ENCODE measurements at places on chromosomes 5 and 9.

- ATAC-seq = no peak
These were observed 10.9 kb downstream of the ABL1 start for GRCh38 chr9:130845901-130846481.

DNA sequence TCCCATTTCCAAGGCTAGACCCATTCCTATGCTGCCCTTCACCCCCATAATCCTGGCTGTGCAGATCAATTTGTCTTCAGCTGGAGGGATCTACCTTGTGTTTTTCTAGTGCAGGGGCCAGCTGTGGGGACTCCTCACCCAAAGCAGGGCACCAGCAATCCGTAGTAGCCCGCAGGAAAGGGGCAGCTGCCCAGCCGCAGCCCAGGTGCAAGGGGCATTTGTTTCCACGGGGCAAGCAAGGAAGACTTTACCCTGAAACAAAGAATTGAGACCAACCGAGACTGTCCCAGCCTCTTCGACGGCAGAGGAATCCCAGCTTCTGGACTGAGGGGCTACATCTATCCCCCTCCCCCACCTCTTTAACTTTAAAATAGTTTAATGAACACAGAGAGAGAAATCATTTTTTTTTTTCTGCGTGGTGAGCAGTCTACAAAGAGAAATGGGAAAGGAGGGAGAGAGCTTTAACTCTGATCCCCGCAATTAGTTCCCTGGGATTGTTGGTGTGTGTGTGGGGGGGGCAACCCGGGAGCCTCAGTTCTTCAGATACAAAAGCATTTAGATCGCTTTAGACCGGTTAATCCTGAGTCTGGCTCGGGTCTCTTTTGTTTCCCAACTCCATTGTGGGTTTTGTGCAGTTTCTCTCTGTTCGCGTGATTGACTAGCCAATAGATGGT, 10.6 kb upstream of the LHX2 start:
- no peak for ATAC-seq

DNA sequence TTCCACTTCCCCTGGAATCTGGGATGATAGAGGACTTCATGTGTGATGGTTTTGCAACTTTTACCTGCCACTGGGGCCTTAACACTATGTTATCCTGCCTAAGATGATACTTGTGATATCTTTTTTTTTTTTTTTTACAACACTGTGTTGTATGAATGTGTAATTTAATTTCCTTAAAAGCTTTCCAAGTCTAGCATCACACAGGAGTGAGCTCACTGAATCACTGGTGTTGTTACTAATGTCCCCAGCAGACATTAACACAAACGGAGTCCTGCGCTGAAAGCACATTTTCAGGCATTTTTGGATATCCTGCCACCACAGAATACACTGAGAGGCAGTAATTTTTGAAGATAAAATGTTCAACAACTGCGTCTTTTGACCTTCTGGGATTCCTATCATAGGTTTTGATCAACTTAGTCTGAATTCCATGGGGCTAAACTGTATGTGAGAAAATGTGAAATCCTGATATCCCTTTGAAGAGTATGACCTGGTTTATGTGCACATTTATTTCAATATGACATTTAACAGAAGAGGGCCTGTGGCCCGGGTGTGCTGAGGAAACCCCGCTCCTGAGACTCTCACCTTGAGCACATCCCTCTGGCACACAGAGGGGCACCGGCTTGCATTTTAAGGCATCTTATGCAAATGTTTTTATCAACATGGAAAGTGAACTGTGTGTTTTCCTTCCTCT, 118.0 kb downstream of the FSTL4 start:
- ATAC-seq = no peak

DNA sequence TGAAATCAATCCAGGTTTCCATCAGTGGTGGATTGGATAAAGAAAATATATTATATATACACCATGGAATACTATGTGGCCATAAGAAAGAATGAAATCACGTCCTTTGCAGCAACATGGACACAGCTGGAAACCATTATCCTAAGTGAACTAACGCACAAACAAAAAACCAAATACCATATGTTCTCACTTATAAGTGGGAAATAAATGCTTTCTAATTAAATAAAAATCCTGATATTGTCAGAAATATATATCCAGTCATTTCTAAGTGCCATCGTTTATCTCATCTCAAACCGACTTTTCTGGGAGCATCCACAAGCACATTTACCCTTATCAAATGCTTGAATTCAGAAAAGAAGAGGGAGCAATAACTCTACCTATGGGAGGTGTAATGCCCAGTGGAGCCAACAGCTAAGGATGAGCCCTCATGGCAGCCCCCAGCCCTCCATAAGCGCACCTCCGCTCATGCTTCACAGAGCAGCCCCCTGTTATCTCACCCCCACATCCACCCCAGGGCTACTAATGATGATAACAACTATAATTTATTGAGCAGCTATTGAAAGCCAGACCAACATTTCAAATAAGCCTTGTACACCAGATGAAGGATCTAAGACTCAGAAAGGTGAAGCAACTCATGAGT, 101.7 kb upstream of the SPOCK1 start:
- ATAC-seq = no peak

DNA sequence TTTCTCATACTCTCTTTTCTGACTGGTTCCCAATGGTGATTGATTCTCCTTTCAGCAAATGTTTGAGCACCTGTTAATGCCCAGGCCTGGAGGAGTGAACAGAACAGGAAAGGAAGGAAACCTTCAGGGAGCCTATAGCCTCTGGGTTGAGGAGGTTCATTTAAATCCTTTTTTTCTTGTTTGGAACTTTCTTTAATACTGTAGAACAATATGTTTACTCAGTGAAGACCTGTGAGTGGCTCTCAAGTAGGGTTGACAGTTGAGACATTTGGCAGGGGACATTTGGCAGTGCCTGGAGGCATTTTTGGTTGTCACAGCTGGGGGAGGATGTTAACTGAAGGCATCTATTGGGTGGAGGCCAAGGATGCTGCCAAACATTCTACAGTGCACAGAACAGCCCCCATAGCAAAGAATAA, 6.1 kb upstream of the FAM120AOS start:
- ATAC-seq = no peak

DNA sequence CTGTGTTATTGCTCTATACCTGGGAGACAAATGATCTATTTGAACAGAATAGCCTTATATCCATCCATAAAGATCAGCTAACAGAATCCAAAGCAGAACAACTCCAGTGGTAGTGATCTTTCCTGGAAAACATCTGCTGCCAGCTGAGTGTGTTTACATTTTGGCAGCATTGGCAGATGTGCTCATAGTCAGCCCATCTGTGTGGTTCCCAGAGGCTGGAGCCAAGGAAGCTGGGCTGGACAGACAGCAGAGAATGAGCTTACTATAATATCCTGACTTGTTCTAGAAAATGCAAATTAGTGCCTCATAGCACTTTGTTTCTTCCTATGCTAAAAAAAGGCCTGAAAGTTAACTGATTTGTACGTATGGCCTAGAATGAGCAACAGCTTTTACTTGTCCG, 99.7 kb downstream of the ST8SIA4 start:
- ATAC-seq = no peak

GRCh38 chr9:124296796-124297550, 39.2 kb downstream of the NEK6 start:
- ATAC-seq = no peak

Measured in gastroesophageal sphincter (tissue), 4 donors.